ENCODE measurements at places on chromosomes 12 and 14.
A peak's percentile ranks its signal among the peaks of the same experiment; 100 is the strongest.

- no peak for DNase-seq
These were observed 8.0 kb upstream of the ZDHHC17 start for GRCh38 chr12:76755829-76756379.

DNA sequence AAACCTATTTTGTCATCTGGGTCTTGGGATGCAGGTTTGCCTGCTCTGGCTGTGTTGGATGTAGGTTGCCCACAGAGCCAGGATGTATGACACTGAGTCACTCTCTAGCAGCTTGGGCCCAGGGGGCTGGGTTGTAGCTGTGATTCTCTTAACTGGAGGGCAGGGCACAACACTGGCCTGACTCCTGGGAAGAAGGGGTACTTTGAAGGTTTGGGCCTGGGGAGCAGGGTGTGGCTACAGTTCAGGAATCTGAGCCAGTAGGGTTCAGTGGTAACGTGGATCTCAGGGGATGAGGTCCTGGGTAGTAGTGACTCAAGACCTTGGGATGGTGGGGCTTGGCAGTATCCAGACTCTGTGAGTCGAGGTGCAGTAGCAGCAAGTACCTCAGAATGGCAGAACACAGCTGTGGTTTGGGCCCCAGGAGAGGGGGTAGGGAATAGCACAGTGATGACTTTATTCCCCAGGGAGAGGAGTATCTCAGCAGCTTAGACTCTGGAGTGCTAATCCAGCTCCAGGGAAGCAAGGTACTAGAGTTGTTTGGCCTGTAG is 25.7 kb downstream of the TBC1D15 start:
- peak; percentile 97 for DNase-seq

GRCh38 chr12:19138956-19139355 is 9.4 kb downstream of the PLEKHA5 start:
- no peak for DNase-seq

- DNase-seq = no peak
These were observed 281.7 kb downstream of the ALG10 start for GRCh38 chr12:34304001-34304400.

GRCh38 chr12:111846016-111846415 is 4.0 kb downstream of the MAPKAPK5 start:
- DNase-seq = peak; percentile 15

GRCh38 chr12:90917431-90917830 is 37.5 kb downstream of the CCER1 start:
- no peak for DNase-seq

DNA sequence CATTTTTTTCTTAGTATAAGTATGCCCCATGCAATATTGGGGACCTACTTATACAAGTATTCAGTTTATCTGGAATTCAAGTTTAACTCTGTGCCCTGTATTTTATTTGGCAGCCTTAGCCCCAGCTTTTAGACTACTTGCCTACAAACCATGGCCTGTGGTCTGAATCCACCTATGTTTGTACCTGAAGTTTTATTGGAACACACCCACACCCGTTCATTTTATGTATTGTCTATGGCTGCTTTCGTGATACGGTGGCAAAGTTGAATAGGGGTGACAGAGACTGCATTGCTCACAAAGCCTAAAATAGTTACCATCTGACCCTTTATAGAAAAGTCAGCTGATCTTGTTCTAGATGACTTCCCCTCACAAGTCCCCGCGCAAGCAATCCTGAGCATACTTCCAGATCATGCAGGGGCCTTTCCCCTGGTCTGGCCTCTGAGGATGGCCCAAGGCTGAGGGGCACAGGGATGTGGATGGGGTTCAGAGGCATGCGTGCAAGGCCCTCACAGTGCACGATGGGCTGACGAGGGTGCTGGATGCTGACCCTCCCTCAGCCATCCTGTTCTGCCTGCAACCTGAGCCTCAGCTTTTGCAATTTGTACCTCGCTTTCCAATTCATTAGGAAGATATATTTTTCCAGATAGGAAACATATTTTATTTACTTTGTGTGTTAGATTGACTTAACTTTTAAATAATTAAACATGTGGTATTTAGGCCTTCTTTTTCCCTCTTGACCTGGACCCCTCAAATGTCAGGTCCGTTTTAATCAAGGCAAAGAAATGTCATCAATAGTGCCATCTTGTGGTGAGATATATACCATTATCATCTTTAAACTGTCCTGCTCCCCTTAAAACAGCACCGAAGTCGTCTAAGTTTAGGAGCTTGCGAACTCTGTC is 527.3 kb upstream of the CCDC196 start:
- peak; percentile 30 for DNase-seq

GRCh38 chr12:26821212-26821701 is 11.7 kb downstream of the ITPR2 start:
- peak; percentile 51 for DNase-seq

DNA sequence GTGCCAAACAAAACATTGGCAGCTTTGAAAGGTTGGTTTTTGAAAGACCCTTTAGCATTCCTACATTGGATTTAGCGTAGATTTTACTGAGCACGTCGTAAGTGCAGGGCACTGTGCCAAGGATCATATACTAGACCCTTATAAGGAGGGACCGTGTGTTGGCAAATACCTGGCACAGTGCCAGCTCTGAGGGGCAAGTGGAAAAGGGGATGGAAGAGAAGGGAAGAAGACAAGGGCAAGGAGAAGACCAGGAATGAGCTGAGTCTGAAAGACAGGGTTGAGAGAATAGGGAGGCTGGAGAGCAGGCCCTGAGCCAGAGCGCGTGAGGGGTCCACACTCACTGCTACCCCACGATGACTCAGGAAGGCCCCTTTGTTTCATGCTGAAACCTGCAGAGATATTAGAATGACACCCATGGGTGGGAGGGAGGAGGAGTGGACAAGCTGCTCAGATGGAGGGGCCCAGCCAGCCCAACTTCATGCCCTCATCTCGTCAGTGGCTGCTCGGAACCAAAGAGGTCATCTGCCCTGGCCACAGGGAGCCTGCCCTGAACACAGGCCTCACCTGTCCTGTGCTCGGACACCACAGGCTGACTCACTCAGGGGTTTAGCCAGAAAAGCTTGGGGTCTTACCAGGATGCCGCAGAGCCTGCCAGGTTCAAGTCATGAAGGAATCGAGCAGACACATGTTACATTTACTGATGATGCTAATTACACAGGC is 25.0 kb downstream of the RAB35 start:
- DNase-seq = no peak

DNA sequence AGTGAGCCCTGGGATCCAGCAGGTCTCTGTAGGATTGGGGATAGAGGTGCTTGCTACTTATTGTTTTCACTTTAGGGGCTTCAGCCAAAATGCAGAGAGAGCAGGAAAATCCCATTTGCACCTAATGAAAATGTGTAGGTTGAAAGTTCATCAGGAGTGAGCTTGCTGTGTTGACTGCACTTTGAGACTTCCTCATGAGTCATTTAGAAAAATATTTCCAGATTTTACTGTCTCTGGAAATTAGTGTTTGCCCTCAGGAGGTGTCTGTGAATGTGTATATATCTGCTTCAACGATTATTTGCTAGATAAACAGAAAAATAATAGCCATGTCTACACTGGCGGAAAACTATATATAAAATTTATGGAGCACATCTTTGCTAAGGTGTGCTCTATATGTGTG is 159.3 kb downstream of the CAND1 start:
- no peak for DNase-seq

DNA sequence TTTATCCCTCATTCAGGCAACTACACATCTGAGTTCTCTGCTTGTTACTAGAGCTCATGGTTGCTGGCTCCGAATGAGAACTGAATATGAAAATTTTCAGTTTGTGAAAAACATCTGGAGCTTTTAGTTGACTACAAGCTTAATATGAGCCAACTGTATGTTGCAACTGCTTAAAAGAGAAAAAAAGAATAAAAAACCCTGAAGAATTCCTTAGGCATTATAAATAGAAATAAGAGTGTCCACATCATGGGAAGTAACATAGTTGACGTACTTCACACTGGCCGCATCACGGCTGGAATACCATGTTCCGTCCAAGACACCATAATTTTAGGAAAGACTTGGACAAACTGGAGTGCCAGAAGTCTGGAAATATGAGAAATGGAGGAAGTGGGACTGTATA is 57.9 kb downstream of the PDE3A start:
- peak; percentile 79 for DNase-seq

DNA sequence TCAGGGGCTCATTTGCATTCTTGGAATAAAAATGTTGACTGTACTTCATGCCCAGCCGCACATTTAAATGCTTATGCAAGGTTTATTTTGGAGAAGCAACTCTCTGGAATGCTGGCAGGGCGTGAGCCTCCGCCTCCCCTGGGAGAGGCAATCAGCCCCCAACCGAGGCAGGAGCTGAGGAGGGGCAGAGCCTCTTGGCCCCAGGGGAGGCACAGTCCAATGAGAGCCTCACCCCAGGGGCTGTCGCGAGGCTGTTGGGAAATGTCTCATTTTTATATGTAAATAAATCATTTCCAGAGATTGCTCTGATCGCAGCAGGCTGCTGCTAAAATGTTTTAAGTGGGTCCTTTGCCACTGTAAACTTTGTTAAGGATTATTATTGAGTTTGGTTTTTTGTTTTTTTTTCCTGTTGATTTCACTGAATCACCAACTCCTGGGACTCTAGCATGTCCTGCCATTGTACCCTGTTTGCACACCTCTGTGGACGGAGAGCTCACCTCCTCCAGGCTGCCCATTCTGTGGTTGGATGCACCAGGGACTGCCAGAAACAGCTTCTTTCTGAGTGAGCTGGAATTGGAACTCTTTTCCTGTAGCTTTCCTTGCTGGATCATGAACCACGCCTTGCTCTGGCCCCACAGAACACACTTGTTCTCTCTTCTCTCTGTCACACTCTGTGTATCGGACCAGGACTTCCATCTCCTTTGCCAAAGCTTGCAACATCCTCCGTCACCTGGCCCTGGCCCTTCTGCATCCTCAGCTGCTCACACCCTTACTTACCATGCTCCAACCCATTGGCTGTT is 46.9 kb upstream of the FAM181A start:
- DNase-seq = peak; percentile 76

DNA sequence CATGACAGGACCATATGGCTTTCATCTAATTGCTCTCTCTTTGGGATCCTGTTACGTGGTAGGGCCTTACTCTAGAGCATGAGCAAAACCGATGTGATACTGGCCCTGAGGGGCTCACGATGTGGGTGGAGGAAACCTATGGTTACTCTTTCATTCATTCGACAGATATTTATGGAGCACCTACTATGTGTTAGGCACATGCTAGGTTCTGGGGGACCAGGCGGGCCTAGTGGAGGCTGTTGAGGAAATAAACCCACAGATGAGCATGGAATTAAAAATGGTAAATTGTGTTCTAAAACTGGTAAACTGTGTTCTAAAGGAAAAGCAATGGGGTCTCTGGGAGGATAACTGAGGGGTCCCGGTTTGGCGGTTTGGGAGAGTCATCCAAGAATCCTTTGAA is 14.8 kb downstream of the SH2B3 start:
- DNase-seq = no peak

GRCh38 chr12:16530268-16530850 is 75.6 kb downstream of the LMO3 start:
- DNase-seq = no peak

- no peak for DNase-seq
These were observed 82.8 kb downstream of the B4GALNT3 start for GRCh38 chr12:542395-543113.

DNA sequence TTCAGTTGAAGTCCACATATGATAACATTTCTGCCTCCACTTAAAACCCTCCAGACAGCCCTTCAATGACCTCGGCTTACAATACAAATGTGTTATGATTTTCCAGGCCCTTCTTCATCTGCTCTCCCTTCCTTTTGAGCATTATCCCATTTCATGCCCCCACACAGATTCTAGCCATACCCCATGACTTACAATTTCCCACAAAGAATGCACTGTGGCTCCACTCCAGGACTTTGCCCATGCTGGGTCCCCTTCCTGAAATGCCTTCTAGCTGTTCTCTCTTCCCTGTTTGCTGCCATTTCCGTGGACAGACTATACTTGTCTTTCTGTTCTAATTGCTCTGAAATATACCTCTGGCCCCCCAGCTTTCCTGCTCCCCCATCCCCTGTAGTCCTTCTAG is 963.2 kb downstream of the DIO2 start:
- DNase-seq = no peak

DNA sequence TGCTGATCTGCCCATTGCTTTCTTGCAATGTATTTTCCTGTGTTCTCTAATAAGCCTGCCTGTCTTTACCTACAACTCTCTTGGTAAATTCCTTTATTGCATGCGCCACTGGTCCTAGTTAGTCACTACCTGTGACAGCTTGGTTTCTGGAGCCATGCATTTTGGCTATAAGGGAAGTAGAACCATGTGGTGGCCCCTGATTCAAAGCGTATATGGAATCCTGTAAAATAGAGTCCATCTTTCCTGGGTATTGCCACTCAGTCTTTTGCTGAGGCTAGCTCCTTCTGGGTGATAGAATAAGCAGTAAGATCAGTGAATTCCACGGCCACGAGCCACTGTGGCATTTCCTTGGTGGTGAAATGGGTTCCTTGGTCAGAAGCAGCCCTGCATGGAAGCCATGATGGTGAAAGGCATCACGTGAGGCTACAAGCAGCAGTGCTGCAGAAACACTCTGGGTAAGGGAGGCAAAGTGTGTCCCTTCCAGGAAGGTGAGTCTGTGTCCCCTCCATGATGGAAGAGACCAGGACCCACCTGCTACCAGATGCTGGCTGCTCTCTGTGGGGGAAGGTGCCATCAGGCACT is 19.6 kb downstream of the TNFAIP2 start:
- DNase-seq = peak; percentile 20

GRCh38 chr12:2291182-2291832 is 238.5 kb downstream of the CACNA1C start:
- DNase-seq = no peak

DNA sequence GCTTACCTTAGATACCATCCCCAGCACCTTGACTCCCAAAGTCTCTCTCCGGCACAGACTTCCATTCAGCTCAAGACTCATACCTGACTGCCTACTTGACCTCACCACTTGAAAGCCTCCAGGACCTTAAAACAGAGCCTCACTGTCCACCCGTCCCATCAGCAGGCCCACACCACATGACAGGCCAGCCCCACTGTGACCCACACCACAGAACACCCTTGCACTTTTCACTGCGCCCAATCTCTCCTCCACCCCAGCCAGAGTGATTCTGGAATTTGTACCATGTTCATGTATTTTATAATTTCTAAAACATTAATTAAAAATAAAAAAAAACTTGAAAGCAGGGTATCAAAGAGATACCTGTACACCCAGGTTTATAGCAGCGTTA is 28.0 kb upstream of the PLEKHG6 start:
- no peak for DNase-seq

DNA sequence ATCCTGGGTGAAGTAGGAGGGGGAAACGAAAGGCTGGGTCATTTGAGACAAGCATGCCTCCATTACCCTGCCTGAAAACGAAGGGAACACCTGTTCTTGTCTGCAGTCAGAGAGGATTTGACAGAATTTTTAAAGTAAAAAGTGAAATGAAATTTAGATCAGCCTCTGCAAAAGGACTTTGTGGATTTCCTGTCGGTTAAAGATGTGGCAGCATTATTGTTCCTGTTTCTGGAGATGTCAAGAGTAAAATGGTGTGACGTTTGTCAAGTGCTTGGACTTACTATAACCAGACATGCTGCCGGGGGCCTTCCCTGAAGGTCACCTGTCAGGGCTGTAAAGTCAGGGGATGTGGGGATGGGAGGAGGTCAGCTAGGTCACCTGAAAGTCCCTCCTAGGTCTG is 32.0 kb downstream of the NRXN3 start:
- DNase-seq = no peak

GRCh38 chr14:38150075-38150474 is 57.6 kb upstream of the SSTR1 start:
- DNase-seq = no peak
